Fibroblast of skin of abdomen (primary cell): ENCODE measurements at places on chromosomes 7 and 10.

GRCh38 chr7:56218510-56218909, 102.3 kb upstream of the NUPR2 start:
- no peak for DNase-seq

DNA sequence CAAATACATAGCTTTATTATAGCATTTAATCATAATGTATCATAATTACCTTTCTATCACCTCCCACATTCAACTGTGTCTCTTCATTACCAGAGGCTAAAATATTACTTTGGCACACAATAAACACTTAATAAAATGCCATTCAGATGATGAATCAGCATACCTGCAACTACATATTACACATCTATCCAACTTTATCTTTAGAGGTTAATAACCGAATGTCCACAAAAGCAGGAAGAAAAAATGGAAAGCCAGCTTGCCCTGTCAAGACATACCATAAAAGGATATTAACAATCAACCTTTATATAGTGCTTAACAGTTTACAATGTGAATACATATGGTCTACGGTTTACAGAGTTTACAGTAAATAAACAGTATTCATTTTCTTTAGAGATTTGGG, 12.7 kb downstream of the CACUL1 start:
- DNase-seq: no peak

- DNase-seq: peak; percentile 29
These were observed 170.4 kb downstream of the EGFR start for GRCh38 chr7:55189146-55189766.

DNA sequence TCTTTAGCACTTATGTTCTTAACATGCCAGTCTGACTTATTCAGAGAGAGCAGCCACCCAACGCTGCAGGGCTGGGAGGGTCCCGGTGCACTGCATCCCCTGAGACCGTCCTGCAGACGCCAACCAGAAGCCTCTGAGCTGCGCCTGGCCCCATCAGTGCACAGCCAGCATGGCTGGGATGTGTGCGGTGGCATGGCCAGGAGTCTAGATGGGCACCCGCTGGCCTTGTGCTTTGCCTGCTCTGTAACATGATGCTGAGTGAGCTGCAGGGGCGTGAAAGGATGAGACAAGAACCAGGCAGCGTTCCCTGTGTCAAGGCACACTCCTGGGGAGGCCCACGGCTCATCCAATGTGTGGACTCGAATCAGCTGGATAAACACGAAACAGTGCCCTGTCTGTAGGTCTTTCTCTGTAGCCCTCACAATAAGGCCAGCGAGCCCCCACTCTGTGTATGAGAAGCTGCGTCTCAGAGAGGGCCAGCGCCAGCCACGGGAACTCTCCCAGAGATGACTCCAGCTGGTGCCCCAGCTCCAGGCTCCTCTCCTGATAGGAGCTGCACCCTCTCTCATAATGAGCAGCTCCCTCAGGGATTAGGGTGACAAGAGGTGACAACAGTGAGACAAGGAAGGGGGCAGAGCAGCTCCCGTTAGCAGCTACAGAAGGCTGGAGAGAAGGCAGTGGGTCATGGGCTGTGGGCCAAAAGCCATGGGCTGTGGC, 96.8 kb downstream of the TNS3 start:
- DNase-seq: no peak

DNA sequence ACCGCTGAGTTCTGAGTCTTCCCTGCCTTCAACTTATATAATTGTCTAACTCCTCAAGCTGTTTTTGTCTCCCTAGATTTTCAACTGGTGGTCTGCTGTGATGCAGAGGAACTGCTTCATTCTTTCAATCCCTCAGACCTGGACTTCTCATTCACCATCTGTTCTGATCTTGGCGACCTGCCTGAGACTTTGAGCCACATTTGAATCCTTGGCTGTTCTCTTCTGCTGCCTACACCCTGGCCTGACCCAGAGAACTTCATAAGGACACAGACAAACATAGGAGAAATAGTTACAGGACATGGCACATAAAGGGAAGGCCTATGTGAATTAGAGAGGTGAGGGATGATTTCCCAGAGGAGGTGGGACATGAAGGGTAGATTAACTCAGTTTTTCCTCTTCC, 326.7 kb downstream of the PTEN start:
- DNase-seq: peak; percentile 23

GRCh38 chr7:80134115-80134535, 506 bp upstream of the GNAI1 start:
- no peak for DNase-seq

DNA sequence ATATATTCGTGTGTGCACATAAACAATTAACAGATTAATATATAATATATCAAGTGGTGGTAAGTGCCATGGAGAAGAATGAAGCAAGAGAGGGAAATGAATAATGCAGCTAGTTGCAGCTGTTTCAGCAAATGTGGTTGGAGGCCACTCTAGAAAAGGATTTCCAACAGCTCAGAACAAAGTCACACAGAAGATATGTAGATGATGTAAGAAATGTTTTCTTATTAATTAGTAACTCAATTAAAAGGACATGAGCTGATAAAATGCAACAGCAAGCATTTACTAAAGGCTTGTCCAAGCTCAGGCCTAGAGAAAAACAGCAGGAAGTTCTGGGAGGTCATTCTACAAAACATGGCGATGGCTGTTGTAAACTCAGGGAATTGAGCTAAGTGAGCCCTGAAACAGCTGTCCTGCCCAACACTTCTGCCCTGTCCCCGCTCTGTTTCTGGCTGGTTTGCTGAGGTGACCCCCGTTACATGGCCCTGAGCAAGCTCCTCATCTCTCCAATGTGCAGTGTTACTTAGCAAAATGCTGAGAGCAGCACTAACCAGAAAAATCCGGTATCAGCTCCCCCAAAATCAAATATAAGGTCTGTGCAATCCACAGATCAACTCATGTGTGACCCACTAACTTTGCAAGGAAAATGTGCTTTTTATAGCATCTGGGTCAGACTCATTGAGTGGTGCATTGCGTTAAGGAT, 23.4 kb upstream of the C10orf67 start:
- DNase-seq: no peak

DNA sequence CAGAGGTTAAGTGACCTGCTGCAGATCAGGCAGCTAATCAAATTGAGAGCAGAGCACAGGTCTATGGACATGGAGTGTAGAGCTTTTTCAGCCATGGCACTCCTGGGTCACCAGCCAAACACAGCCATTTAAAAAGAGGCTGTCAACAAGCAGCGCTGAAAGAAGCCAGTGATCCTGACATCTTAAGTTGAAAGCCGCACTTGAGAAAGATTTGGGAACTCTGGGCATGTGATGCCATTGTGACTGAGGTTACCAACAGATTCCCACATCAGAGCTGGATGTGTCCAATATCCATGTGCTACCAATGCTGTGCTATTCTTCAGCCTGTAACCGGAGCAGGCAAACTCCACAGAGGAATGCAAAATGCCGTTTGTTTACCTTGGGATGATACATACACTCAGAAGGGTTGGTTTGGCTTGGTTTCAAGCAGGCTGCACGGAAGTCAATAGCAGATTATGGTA, 56.2 kb upstream of the ABLIM1 start:
- peak; percentile 95 for DNase-seq

DNA sequence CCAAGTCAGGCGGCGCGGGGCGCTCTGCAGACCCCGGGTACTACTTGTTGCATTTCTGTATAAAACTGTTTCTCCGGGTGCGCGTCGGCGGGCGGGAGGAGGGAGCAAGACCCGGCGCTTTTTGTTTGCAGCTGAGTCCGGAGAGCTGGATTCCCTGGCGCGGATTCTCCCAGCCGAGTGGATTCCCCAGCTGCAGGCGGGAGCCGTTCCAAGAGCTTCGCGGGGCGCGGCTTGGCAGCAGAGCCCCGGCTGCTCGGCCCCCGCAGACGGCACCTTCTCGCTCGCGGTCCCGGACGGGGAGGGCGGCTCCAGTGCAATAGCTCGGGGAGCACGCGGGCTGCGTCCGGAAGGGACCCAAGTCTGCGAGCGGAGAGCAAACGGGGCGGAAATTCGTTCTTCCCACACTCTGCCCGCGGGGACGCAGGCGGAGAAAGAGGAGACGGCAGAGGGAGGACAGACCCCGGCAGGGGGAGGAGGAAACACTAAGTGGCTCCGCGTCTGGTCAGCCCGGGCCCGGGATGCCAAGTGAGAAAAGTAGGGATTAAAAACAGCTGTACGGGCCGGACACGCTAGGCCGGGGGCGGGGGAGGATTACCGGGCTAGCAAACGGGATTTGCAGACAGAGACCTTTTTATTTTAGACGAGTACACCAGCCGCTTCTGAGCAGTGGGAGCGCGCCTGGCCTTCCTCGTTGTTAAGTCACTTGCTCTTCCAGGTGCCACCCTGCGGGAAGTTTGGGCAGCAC, at the start of gene TRIL:
TRIL (minus strand) TSS at position 96 of the 745 bp plus-strand sequence. CDS start 284 bp downstream, outside the sequence.
- DNase-seq: peak; percentile 83

DNA sequence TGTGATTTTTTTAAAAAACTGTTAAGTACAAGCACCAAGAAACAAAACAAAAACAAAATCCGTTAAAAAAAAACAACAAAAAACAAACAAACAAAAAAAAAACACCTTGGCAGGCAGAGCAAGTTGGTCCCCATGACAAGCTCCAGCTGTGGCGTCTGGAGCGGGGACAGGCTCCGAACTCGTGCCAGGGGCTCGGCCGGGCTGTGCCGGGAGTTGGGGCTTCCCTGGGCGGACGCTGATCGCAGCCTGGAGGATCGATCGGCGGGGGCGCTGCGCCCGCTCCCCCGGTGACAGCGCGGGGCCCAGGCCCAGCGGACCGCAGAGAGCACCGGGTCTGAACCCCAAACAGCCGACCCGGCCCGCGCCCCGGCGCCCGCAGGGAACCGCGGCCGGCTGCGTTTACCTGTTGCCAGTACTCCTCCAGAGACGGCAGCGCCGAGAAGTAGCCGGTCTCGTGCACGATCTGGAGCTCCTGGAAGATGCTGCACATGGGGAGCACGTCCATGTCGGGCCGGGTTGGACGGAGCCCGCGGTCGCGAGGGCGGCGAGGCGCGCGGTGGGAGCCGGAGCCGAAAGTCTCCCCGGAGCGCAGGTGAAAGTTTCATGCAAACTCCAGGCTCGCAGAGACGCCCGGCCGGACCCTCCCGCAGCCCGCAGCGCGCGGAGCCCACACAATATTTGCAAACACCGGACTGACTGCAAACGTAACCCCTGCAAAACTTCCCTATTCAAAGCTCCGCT, at the start of gene KLF6:
KLF6 (minus strand) TSS at position 700 of the 741 bp plus-strand sequence; CDS start at position 505, 195 bp downstream.
- DNase-seq: no peak

- no peak for DNase-seq
These were observed 709.8 kb downstream of the PCDH15 start for GRCh38 chr10:54091237-54091636.

GRCh38 chr10:117136391-117136975, 1.6 kb downstream of the VAX1 start:
- no peak for DNase-seq

DNA sequence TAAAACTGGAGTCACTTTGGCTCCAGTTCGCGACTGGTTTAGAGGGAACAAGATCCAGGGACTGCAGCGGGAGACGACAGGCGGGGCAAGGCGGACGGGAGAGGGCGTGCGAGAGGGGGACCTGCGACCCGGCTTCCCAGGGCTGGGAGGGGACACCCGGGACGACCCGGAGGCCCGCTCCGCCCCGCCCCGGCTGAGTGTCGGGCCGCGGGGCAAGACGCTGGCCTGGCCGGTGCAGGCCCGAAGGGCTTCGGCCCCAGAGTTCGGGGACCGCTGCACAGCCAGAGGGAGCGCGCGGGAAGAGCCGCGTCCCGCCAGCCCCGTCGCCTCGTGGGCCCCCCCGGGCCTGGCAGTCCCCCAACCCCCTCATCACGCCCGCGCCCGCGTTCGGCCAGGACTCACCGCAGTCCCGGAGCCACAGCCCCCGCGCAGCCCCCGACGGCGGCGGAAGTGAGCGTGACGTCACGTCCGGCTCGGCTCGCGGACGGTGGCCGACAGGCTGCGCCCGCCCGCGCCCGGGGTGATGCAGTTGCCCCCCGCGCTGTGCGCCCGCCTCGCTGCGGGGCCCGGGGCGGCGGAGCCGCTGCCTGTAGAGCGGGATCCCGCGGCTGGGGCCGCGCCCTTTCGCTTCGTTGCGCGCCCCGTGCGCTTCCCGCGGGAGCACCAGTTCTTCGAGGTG, at the start of the genes TUBGCP2 and ZNF511:
TUBGCP2 (minus strand) TSS at position 452 of the 679 bp plus-strand sequence. CDS start 5,931 bp downstream, outside the sequence.
ZNF511 (plus strand) TSS at position 494 of the 679 bp plus-strand sequence; CDS start at position 524, 30 bp downstream.
- DNase-seq: peak; percentile 84

- DNase-seq: peak; percentile 61
These were observed 27.0 kb downstream of the LMOD2 start for GRCh38 chr7:123682690-123683089.

- no peak for DNase-seq
These were observed 157.3 kb downstream of the WDR37 start for GRCh38 chr10:1213252-1214070.

DNA sequence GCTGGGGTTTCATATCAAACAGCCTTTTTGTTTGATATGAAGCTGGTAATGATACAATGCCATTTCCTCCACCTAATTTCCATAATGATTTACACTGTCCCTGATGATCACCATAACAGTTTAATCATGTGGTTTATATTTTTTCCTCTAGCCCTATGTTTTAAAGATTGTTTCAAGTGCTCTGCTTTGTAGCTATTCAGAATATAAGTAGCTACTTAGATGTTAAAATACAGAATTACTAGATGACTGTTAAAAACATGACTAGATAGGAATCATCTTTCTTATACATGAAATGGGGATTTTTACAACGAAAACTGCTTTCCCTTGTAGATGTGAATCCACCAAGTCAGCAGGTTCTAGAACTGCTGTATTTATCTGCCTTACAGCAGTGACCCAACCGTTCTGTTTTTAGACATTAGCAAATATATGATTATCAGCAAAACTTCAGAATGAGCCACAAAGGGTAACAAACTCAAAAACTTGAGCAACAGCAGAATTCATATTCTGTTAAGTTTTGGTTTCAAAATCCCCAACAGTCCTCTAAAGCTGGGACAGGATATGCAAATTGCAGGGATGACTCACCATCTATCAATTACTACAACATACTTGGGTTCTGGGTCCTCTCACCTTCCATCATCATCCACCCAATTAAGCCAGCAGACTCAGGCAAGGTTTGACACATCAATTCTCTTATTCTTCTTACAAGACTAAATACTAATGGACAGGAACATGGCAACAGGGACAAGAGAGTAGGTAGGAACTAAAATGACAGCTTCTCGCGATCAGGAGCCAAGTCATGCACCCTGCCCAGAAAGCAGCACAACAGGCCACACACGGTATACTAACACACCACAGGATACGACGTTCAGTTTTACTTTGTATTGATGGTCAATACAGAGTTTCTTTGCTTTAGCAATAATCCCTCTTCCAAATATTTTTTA, 83.9 kb downstream of the PIP4K2A start:
- DNase-seq: peak; percentile 57

DNA sequence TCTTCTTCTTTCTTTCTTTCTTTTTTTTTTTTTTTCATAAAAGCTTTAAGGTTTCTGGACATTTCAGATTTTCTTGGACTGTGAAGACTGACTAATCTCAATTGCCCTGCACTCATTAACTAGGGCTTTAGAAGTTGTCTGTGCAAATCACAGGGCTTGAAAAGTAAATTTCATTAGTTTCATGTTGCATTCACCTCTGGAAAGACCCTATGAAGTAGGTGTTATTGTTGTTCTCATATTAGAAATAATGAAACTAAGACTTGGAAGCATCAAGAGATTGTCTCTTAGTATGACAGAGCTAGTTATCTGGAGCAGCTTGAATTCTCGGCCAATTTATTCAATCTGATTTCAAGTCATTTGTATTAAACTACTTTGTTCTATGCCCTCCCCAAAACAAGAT, 28.2 kb upstream of the SEMA3D start:
- no peak for DNase-seq
